ENCODE measurements at places on chromosomes 6 and 20.

GRCh38 chr6:159838020-159838744 is 38.1 kb downstream of the PNLDC1 start:
- DNase-seq, result no peak

DNA sequence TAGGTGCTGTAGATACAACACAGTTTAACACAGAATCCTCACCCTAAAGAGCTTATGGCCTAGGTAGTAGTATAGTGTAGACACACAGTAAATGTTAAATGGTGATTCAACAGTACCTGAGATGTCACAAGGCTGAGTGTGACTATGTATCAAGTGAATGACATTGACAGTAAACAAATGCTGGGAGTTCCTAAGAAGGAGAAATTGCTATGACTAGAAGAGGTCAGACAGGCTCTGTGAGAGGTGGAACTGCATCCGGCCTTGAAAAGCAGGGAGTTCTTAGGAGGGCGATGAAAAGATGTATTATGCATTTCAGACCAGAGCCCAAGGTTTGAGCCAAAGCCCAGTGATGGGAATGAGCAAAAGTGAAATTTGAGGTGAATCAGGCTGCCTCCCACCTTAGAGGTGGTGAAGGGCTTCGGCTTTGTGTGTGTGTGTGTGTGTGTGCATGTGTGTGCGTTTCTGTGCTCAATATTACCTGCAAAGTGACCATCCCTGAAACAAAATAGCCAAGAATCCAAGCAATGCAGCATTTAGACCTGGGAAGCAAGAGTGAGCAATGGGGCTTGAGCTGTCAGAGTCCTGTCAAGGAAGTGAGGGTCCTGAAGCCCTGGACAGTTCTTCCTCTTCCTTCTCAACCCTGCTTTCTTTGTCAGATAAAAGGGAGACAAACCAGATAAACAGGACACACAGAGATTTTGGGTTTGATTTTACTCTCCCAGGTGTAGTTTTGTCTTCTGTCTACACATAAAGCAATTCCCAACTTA is 32.3 kb upstream of the CITED2 start:
- no peak for DNase-seq

DNA sequence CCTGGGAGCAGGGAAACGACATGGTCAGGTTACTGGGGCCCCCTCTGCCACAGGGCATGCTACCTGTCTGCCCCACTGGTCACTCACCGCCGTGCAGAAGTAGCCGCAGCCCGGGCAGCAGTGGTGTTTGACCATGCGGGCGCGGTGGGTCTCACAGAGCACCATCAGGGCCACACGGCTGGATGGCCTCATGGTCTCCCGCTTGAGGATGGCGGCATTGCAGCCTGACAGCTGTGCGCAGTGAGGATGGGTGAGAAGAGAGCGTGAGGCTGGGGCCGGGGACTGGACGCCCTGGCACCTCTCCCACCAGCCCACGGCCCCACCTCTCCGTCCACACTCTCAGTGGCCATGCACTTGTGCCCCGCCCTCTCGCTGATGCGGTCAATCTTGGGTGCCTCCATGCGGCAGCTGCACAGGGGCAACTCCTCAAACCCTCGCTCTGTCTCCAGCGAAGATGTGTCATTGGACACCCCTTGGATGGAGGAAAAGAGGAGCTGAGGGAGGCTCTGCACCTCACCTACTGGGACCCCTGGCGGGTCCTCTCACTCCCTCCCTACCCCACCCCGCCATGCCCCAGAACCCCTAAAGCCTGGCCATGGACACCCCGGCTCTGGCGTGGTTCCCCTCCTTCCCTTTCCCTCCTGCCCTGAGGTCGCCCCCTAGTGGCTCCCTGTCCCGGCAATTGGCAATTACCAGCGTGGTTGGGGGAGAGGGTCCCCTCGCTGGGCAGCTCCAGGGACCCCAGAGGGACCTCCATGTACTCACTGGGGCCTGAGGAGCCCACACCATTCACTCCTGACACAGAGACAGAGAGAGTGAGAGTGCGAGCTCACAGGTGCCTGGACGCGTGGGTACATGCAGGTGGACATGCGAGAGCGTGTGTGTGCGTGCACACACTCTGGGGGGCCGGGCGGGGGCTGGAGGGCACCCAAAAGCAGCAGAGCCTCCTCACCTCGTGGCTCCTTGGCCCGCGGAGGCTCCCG is 8.9 kb downstream of the EHMT2 start:
- DNase-seq, result no peak

GRCh38 chr6:39361657-39362486 is 39.4 kb upstream of the KCNK16 start:
- DNase-seq, result peak; percentile 84

DNA sequence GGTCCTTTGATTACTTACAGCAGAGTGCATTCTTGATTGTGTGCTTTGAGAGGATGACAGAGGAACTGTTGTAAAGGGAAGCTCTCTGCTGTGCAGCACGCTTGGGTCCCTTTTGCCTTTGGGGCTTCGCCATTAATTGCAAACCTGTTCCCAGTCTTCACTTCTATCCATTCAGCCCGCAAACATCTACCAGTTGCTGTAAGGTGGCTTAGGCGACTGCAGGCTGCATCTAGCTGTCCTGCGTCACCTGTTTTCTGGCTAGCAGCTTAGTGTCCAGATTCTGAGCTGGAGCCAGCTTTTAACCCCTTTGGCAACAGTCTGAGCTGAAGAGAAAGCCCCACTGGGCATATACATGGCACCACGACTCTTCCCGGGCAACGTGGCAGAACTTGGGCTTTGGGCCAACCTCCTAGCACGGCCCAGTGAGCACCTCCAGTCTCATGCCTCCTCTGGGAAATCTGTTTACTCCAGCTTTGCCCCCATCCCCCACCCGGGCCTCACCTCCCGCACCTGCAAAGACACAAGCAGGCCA is 2.5 kb upstream of the FASTKD5 start:
- DNase-seq, result no peak
